Dermis blood vessel endothelial cell (primary cell): ENCODE measurements at places on chromosomes 4 and X.
A peak's percentile ranks its signal among the peaks of the same experiment; 100 is the strongest.

DNA sequence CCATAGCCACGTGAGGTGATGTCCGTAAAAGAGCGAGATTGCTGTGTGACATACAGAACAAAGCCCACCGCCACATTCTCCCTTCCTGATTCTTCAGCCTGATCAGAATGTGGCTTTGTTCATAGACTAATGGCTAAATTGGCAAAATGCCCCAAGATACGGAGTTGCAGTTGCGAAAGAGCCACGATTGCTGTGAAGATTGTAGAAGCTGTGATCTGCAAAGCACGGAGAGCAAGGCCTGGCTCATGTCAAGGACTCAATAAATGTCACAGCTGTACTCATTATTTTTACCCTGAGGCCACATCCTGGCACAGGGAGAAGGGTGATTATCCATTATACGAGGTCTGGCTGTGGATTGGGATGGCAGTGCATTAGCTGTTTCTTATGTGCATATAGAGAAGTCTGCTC, 34.2 kb downstream of the ARSD start:
- no peak for DNase-seq

- no peak for DNase-seq
Measured at GRCh38 chrX:129653181-129653970, 1.4 kb downstream of the APLN start.

DNA sequence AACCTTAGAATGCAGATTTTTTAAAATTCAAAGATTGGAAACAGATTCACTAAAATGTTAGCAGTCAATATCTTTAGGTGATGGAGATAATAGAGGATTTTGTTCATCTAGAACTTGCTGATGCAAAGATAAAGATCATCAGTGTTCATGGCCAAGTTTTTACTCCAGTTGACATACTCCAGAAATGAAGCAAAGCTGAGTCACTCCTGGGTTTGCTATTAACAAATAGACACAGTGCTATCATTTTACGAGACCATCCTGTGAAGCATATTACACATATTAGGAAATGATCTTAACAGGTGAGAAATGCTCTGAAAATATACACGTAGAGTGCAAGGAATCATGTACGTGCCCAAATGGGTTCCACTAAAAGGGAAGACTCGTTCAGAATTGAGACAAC, 170.6 kb upstream of the FAM9B start:
- DNase-seq: no peak

- DNase-seq: no peak
Measured at GRCh38 chrX:65841263-65841662, 173.8 kb downstream of the MSN start.

- no peak for DNase-seq
Measured at GRCh38 chr4:180618396-180618795, 1624.8 kb upstream of the TENM3 start.

DNA sequence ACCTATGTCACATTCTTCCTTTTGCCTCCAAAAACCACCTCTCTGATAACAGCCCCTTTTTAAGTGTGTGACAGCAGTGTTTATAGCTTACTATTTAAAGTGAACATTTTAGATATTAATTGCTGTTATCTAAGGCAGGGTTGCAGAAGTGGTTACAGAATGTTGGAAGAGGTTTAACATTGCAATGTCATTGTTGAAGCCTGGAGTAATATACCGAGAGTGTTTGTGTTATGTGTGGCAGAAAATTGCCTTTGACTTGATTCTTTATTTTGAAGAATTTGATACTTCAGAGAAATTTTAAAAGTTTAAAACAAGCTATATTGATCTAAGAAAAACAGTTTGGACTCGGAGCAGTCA, 37.1 kb downstream of the SMARCAD1 start:
- DNase-seq: no peak

- DNase-seq: no peak
Measured at GRCh38 chr4:13476915-13477314, 7.2 kb downstream of the RAB28 start.

GRCh38 chrX:106780664-106781377, 21.7 kb upstream of the TBC1D8B start:
- DNase-seq: no peak

GRCh38 chr4:185825737-185826136, 13.7 kb upstream of the SORBS2 start:
- no peak for DNase-seq

DNA sequence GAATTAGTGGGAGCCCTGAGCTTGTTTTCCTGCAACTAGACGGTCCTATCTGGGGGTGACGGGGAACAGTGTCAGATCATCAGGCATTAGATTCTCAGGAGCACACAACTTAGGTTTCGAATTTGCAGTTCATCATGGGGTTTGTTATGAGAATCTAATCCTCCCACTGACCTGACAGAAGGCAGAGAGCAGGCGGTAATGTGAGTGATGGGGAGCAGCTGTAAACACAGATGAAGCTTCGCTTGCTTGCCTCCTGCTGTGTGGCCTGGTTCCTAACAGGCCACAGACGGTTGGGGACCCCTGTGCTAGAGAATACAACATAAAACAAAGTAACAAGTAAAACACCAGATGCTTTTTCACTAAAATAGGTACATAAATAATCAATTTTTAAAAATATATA, 86.2 kb upstream of the BLTP1 start:
- DNase-seq: no peak

DNA sequence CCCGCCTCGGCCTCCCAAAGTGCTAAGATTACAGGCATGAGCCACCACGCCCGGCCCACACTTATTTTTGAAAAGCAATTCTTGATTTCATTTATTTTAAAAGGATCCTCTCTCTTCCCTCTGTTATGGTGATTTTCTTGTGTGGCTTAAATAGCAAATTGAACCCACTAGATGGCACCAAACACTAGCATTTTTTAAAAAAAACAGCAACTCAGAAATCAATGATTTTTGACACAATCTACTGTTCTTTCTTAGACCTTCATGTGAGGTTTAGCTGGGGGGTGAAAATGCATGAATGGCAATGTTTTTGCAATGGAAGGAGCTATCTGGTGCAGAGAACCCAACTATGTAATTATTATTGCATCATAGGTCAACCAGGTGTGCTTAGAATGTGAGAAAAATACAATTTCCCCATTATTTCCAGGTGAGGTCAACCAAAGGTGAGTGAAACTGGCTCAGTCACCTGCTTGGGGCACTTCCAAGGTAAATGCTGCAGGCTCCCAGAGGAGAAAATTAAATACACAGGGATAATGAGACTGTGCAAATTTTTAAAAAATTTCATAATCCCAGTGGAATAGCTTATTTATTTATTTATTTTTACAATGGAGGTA, 226.7 kb upstream of the PRKX start:
- peak; percentile 20 for DNase-seq

- no peak for DNase-seq
Measured at GRCh38 chrX:34218063-34218462, 85.9 kb upstream of the FAM47A start.

GRCh38 chr4:3249711-3250437, 915 bp downstream of the MSANTD1 start:
- no peak for DNase-seq

GRCh38 chr4:80900908-80901307, 129.6 kb upstream of the BMP3 start:
- no peak for DNase-seq

GRCh38 chr4:85370400-85371032, 104.4 kb upstream of the ARHGAP24 start:
- peak; percentile 69 for DNase-seq

DNA sequence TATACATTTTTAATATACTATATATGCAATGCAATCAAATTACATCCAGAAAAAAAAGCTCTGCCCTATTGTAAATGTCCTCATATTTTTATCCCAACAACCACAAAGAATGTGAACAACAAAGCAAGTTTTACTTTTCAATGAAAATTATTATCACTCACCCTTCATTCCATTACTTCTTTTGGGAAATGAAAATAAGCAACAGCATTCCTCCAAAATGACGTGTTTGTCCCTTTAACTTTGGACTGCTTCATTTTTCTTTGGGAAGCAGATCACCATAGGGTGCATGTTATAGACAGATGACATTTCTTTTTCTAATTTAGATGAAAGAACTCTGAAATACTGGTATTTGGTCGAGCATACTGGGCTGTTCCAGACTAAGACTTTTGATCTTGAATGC, 667.1 kb upstream of the BOD1L1 start:
- no peak for DNase-seq

- no peak for DNase-seq
Measured at GRCh38 chr4:139734201-139734874, 68.7 kb downstream of the MGST2 start.

DNA sequence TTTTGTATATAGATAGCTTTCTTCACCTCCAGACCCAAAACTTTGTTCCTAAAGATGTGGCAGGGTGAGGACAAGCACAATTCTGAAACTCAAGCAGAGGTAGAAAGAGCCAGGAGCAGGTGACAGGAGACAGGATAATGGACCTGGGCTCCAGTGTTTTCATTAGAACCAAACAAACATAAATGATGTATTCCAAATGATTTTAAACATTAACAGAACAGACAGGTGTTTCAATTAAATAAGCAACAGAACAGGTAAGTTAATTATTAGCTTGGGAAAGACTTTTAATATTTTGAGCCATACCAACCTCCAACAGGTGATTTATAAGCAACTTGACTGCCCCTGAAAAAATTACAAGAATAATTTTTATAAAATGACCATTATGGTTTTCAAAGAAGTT, 459.4 kb upstream of the LCORL start:
- DNase-seq: no peak

GRCh38 chr4:139212900-139213299, 35.9 kb upstream of the ELF2 start:
- DNase-seq: no peak

GRCh38 chrX:130165181-130165702, 399 bp downstream of the AIFM1 start:
- DNase-seq: no peak

DNA sequence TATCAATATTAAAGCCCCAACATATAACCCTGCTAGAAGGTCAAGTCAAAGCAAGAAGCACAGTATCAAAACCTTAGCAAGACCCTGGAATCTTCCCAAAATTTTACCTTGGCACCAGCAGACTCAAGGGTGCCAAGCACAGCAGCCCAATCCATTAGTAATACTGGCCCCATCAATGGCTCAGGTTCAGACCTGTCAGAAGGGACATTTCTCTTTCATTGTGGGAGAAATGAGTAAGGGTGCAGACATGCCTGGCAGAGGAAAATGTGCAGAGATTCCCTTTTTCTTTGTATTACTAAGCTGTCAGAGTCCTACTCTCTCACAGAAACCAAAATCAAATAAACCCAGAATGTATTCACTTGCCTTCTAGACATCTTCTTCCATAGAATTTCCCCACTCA, 203.9 kb downstream of the EVC2 start:
- no peak for DNase-seq
